ENCODE measurements at places on chromosomes 4 and X. TPM values are rescaled to one million over a fixed set of nuclear protein-coding genes. Genes with fewer than 3 reads are reported as not detected.

- no peak for DNase-seq
Observed at GRCh38 chr4:101284546-101284945, 62.8 kb downstream of the PPP3CA start.

- DNase-seq = no peak
Observed at GRCh38 chr4:104649631-104650030, 154.9 kb upstream of the CXXC4 start.

The HEPH gene
- total RNA-seq = 94.7 TPM

The CBR4 gene
- total RNA-seq = 19.1 TPM

The ADGRG4 gene
- total RNA-seq = not detected

Measured in stomach (tissue), 19 donors.